ENCODE measurements at places on chromosomes 12 and 14.

DNA sequence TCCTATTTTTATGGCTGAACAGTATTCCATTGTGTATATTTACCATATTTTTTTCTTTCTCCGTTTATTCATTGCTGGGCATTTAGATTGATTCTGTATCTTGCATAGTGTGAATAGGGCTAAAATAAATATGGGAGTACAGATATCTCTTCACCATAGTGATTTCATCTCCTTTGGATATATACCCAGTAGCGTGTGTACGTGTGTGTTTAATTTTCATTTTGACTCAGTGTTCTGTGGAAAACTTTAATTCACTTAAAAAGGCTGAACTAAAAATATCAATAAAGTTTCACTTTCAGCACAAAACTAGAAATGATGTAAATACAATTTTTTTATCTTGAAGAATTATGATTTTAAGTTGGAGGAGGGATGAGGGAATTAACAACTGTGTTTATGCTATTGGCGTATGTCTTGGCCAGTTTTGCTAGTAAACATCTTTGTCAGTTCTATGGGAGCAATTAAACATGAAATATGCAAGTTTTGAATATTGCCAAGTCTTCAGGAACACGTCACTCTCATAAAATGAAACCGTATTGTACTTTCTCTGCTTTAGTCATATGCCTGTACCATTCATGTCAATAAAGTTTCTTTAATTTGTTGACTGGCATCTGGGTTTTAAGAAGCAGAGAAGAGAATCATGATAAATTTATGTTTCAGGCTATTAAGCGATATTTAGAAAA is 99.8 kb downstream of the PTGER2 start:
- DNase-seq = no peak

- no peak for DNase-seq
Observed at GRCh38 chr12:40171501-40171900, 53.3 kb upstream of the LRRK2 start.

DNA sequence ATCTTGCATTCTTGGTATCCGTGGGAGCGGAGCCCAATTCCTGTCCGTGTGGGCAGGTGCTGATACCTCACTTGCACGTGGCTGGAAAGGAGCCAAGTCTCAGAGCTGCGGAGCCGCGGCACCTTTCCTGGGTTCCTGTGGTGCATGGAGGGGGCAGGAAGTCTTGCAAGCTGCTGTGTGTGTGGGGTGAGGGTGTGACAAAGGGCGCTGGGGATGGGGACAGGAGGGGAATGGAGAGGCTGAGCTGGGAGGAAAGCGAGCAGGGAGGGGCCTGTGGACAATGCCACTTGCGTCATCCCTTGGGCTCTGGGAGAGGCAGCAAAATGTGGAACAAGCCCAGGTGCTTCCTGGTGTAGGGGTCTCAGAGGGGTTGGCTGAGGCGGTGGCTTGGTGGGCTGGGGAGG is 86.7 kb downstream of the CALM1 start:
- DNase-seq = peak; percentile 60

GRCh38 chr14:68828698-68829097 is 35.8 kb upstream of the ZFP36L1 start:
- DNase-seq = no peak

- DNase-seq = no peak
Observed at GRCh38 chr12:130829391-130830245, 9.4 kb downstream of the STX2 start.

- no peak for DNase-seq
Observed at GRCh38 chr12:78155546-78155945, 324.9 kb downstream of the NAV3 start.

DNA sequence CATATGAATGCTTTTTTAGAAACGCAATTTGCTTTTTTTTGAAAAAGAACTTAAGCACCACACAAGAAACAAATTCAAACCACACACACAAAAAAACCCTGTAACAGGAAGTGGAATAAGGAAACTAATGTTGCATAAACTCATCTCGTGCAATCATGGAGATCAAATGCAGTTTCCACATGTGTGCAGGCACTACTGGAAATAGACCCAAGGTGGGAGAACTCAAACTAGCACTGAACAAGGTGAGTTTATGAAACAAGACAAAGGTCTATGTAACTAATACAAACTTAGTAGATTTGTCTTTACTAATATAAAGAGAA is 17.5 kb downstream of the NIN start:
- peak; percentile 55 for DNase-seq

DNA sequence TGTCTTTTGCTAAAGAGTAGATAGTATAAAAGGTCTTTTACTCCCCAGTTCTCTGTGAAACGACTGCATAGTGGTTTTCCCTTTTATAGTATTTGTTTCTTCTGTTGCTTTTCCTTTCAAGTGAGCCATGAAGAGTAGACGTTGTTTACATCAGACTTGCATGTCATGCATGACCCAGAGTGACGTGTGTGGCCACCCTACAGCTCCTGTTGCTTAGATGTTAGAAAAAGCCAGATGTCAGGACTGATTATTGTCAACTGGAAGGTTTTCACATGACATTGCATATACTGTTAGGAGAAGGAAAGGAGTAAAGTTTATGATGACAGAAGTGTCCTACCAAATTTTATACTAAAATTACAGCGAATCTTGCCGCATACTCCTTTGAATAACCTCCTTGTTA is 1.3 kb upstream of the RD3L start:
- no peak for DNase-seq

- DNase-seq = no peak
Observed at GRCh38 chr12:25186038-25186787, 8.7 kb downstream of the DNAI7 start.

- no peak for DNase-seq
Observed at GRCh38 chr12:30823156-30823699, 68.5 kb upstream of the CAPRIN2 start.

DNA sequence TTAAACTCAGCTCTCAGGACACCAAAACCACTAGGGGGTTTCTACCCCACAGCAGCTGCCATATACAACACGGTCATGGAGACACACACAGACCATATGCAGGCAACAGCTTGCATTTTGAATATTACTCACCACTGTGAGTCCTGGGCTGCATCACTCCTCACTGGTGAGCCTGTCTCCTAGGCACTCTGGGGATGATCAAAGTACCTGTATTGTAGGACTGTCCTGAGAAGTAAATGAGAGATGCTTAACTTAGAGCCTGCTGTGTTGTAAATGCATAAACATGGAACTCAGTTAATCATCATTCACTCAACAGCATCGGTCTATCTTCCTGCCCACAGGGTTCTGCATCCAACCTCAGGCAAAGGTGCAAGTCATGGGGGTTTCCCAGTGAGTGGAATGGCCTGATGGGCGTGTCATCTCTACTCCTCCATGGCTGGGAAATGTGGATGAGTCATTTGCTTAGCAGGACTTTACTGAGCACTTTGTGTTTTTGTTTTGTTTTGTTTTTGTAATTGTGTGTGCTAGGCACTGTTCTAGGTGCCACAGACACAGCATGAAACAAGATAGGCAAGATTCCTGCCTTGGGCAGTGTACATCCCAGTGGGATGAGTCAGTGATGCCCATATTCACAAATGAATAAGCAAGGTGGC is 1141.2 kb upstream of the TMEM132C start:
- DNase-seq = no peak

DNA sequence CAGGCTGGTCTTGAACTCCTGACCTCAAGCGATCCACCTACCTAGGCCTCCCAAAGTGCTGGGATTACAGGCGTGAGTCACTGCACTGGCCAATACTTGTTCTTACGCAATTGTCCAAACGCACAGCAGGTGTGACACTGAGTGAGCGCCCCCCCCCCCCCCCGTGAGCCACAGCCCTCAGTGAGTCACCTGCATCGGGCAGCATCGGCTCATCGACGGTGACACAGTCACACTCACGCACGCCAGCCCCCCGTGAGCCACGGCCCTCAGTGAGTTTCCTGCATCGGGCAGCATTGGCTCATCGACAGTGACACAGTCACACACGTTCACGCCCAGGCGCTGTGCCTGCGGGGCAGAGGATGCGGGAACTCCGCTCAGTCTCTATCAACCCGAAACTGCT is 42.5 kb downstream of the GALNT9 start:
- DNase-seq = no peak

DNA sequence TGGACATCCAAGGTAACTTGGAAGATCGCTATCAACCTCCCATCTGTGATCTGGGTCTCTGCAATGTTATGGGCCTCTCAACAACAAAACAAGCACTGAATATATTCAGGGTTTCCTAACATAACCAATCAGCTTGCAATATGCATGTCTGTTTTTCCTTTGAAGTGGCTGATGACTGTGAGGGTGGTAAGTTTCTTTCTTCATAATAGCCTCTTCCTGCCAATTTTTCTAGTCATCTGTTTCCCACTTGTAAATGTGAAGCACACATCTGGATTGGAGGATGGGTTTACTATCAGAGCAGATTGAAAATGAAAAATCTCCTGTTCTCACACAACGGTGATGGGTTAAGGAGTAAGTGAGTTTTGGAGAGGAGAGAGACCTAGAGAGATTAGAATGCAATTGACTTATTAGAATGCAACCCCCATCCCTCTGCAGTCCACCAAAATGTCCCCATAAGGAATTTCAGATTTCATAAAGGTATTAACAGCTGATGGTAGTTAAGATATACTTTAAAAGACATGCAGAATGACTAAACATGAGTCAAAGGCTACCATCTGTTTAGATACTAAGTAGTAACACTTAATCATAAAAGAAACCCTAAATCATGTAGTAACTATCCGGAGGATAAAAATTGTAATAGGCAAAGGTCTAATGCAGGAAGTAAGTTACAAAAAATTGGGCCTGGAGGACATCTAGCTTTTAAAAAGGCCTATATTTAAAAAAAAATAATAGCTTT is 58.4 kb upstream of the SAV1 start:
- DNase-seq = peak; percentile 60

DNA sequence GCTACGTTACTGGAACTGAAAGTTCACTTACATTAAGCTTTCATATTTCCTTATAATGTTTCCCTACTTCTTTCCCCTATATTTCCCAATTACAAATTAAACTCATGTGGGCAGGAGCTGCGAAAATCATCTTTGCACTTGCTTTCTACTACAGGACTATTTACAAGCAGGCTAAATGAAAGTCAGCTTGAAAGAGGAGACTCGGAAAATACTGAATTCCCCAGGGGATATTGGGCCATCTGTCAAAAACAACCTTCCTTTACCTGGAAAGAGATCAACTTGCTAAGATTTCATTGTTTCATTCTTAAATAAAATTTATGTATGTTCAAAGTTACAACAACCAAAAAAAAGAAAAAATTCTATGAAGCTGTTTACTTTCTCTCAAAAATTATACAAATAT is 92.8 kb upstream of the BBS10 start:
- DNase-seq = no peak

DNA sequence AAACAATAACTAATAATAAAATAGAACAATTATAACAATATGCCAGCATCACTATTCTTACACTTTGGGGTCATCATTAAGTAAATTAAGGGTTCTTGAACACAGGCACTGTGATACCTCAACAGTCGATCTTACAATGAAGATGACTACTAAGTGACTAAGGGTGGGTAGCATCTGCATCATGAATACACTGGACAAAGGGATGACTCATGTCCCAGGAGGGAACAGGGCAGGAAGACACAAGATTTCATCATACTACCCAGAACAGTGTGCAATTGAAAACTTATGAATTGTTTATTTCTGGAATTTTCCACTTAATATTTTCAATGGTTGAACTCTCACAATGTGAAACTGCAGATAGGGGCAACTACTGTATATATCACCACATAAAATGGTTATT is 19.7 kb downstream of the TSPAN19 start:
- DNase-seq = no peak

GRCh38 chr14:49367696-49368095 is 218.5 kb downstream of the RPS29 start:
- DNase-seq = no peak

DNA sequence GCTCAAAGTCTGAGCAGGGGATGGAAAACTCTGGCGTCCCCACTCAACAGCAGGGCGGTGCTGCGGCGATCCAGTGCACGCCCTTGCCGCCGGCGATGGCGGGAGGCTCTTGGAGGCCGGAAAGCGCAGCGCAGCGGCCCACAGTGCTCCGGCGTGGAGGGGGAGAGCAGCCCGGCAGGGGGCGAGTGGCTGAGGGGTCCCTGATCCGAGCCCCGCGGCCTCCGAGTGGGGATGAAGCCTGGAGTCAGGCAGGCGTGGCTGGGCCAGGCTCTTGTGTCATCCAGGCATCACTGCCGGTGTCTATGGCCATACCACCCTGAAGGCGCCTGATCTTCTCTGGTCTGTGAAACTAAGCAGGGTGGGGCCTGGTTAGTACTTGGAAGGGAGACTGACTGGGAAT is 183.1 kb downstream of the ALG10 start:
- DNase-seq = no peak

GRCh38 chr12:77609016-77609415 is 221.7 kb upstream of the NAV3 start:
- no peak for DNase-seq

DNA sequence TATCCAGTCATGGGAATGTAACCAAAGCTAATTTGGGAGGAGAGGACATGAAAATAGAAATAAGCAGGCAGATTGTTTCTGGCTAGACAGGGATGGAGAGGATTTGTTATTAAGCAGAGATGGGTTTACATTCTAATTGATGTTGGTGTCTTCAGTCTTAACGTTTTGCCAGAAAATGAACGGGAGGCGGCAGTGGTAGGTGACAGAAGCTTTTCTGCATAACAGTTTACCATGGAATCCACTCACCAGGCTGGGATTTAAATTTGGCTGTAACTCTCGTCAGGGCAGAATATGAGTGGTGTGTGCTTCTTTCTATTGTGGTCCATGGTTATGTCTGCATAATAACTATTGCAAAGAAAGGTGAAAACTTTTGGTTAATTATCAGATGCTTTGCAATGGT is 50.2 kb upstream of the OTX2 start:
- no peak for DNase-seq

GRCh38 chr12:132204063-132204792 is 60.0 kb downstream of the NOC4L start:
- no peak for DNase-seq

GRCh38 chr12:91741932-91742331 is 403.7 kb downstream of the BTG1 start:
- DNase-seq = no peak

DNA sequence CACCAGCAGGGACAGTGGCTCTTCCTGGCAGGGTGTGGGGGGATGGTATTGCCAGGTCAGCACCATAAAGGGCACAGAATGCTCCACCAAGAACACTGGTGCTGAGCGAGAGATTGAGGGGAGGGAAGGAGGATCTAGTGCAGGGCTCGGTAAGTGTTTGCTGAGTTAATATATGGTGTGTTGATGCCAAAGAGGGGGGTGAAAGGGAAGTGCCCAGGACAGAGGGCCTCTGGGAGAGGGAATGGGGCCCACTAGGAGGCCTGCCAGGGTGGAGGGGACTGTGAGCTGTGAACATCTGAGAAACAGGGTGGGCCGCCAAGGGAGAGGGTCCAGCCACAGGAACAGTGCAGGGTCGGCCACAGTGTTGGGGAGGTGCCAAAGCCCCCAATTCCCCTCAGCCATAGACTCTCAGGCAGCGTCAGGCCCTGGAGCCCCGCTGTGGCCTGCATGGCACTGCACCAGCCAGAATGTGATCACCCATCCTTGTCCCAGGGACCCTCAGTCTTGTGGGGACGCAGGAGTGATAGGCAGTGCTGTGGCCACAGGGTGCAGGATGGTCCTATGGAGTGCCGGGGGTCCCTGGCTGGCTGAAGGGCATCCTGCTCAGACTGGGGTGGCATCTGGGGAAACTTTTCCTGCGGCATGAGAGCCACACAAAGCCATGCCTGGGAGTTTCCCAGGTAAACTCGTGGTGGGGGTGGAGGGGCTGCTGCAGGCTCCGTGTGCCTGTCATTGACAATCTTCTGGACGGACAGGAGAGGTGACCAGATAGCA is 11.9 kb downstream of the RIN3 start:
- no peak for DNase-seq

Measured in CD4-positive, alpha-beta memory T cell (primary cell).